ENCODE measurements at places on chromosomes 3 and 15.

DNA sequence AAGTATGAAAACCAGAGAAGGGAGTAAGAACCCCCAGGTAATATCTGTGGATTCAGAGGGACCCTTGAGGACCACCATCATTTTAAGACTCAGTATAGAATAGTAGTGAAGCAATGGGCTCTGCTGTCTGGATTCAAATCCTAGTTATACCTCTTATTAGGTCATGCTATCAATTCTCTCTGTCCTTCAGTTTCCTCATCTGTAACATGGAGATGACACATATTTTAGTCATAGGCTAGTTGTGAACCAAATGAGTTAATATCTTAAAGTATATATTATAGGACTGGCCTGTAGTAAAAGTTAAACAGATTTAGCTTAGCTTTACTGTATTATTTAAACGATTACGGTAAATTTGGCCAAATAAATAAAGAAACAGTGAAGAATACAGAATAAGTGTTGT is 177.3 kb upstream of the GOLIM4 start:
- DNase-seq = no peak

DNA sequence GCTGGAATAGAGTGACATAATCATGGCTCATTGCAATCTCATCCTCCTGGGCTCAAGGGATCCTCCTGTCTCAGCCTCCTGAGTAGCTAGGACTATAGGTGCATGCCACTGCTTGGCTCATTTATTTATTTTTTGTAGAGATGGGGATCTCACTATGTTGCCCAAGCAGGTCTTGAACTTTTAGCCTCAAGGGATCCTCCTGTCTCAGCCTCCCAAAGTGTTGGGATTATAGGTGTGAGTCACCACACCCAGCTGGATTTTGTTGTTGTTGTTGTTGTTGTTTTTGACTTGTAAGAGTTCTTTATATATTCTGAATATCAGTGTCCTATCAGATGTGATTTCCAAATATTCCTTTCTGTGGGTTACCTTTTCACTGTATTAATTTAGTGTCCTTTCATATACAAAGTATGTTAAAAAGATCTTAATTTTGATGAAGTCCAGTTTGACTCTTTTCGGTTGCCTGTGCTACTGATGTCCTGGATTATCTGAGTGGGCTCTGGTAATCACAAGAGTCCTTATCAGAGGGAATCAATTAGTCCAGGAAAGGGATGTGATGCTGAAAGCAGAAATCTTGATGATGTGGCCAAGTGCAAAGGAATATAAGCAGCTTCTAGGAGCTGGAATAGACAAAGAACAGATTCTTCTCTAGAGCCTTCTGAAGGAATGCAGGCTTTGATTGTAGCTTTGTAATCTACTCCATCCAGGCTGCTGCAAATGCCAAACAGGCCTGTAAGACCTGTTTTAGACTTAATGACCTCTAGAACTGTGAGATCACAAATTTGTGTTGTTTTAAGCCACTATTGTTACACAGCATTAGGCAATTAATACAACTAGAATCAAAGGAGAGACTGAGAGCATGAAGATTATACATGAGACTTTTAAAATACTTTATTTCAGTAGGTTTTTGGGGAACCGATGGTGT is 30.2 kb downstream of the NCK1 start:
- no peak for DNase-seq

DNA sequence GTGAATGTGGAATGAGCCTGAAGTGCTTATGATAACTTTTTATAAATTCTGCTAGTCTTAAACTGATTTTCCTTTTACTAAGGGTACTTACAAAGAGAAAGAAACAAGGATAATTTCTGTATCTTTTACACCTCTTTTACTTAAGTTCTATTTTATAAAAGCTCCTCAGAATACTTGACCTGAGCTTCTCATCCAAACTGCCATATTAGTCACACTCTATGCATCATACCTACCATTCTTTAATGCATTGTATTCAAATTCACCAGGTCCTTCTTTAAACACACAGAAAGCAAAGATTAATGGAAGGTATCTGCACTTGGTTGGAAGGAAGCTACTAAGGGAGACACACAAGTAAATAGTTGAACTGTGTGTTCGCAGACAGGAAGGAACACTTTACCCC is 1.6 kb upstream of the TOPAZ1 start:
- DNase-seq = no peak

GRCh38 chr15:34301058-34301457 is 36.5 kb downstream of the SLC12A6 start:
- DNase-seq = no peak

DNA sequence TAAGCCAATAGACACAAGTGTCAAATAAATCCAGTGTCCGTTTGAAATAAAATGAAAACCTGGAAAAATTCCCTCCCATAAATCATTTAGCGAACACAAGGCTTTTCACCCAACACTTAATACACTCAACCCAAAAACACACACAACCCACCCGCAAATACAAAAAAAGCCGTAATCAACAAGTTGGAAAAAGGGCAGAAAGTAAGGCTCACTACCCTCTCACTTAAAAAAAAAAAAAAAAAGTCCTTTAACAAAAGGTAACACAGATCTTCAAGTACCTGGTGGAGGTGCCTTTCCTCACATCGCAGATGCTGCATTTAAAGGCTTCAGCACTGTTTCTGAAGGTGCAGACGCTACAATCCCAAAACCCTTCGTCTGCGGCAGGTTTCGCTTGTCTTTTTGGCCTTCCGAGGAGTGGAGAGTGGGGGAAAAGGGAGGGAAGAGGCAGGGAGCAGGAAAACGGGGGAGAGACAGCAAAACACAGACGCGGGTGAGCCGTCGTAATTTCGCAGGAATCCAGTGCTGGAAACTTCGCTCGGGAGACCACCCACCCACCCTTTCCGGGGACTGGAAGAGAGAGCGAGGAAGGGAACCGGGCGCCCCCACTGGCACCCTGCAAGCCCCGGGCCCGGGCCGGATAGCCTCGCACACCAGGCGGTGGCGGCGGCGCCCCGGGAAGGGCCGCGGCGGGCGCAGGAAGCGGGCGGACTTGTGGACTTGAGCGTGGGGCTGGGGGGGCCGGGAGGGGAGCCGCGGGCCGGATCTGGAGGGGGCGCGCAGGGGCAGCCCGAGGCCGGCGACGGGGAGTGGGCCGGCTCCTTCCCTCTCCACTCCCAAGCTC is 401.8 kb downstream of the SHQ1 start:
- DNase-seq = no peak

DNA sequence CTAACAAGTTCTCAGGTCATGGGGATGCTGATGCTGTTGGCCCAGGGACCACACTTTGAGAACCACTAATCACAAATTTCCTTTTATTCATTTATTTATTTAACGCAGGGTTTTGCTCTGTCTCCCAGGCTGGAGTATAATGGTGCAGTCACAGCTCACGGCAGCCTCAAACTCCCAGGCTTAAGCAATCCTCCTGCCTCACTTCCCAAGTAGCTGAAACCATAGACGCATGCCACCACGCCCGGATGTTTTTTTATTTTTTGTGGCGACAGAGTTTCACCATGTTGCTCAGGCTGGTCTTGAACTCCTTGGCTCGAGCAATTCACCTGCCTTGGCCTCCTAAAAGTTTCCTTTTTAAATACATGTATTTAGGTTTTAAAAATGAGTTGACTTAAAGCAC is 20.7 kb upstream of the ISLR2 start:
- no peak for DNase-seq

DNA sequence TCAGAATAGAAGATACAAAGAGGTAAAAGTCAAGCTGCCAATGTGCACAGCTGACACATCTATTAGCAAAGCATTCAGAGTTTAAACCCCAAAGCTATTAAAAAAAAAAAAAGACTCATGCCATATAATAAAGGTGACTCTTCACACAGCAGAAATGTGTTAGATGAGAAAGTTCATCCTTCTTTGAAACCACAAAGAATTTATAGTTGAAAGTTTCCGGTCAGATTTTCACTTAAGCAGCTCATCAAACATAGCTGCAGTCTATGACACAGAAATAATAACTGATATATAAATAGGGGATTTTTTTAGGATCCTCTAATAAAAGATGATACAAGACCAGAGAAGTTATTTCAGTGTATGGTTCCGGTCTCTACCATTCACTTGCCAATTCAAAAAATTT is 76.6 kb downstream of the WWTR1 start:
- DNase-seq = no peak

GRCh38 chr15:101525087-101525669 is 35.7 kb upstream of the PCSK6 start:
- DNase-seq = no peak

- DNase-seq = no peak
These were observed 94.3 kb downstream of the RPL39L start for GRCh38 chr3:187044867-187045552.

GRCh38 chr15:85693277-85693676 is 101.4 kb downstream of the KLHL25 start:
- DNase-seq = no peak

DNA sequence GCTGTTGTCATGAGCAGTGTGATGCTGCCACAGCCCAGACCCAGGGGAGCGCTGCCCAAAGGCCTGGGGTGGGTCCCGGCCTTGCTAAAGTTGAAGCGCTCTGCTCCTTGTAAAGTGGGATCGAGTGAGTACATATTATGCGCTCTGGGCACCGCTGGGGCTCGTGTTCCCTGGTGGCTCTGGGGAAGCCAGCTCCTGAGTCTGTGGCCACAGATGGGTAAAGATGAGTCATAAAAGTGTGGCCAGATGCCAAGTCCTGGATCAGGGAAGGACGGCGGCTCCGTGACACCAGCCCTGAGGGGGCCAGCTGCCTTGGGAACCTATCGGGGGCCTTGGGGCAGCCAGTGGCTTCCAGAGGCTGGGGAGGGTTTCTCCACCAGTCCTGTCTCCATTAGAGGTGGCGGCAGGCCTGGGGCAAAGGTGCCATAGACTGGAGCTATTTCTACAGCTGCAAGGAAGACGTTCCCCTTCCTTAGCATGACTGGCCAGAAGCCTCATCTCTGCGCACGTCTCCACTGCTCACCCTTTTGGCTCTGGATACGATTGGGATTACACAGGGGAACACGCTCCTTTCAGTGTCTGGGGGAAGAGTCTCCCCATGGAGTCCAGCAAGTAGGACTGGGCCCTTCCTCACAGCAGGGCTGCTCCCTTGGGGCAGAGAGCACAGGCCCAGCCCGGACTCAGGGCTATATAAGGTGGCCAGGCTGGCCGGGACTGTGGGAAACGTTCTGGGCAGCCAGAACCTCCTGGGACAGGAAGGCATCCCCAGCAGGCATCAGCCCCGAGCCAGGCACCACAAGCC is 1.2 kb upstream of the ITIH4 start:
- DNase-seq = no peak

DNA sequence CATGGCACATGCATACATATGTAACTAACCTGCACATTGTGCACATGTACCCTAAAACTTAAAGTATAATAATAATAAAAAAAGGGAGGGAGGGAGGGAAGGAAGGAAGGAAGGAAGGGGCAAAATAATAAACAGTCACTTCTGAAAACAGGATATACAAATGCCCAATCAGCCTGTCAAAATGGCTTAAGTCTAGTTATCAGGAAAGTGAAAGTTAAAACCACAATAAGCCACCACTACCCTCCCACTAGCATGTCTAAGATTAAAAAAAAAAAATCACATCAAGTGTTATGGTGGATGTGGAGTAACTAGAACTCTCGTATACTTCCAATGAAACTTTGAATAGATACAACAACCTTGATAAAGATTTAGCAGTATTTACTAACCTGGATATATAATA is 145.6 kb upstream of the GMNC start:
- no peak for DNase-seq

- no peak for DNase-seq
These were observed 19.3 kb downstream of the KLHL24 start for GRCh38 chr3:183654727-183655126.

DNA sequence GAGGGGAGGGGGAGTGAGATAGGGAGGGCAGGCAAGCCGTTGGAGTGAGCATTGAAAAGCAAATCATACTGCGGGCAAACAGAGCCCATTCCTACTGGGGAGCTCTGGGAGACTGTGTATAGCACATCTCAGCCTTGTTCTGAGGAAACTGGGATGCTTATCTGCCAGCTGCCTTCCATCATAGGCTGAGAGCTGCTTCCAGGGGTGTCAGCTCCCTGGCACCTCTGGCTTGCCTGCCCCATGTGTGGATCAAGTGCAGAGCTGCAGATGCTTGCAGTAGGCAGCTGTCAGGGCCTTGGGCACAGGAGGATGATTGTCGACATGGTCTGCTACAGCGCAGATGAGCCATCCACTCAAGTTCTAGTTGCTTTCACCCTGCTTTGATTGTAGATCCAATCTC is 86.8 kb downstream of the CHRNA7 start:
- DNase-seq = no peak

- DNase-seq = no peak
These were observed 60.6 kb downstream of the TMEM39A start for GRCh38 chr3:119402791-119403190.

DNA sequence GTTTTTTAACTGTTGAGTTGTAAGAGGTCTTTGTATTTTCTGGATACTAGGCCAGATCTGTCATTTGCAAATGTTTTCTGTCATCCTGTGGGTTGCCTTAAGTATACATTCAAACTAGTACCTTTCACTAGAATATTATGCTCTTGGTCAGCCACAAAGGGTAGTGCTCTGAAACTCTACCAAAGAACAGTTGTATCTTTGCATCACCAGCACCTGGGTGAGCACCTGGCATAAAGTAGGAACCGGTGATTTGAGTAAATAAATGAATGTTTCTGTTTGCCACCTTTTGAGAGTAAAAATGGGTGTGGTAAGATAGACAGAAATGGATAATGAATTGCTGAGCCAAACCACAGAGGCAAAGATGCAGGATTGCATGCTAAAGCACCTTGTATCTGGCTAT is 98.7 kb downstream of the SLCO3A1 start:
- DNase-seq = no peak

DNA sequence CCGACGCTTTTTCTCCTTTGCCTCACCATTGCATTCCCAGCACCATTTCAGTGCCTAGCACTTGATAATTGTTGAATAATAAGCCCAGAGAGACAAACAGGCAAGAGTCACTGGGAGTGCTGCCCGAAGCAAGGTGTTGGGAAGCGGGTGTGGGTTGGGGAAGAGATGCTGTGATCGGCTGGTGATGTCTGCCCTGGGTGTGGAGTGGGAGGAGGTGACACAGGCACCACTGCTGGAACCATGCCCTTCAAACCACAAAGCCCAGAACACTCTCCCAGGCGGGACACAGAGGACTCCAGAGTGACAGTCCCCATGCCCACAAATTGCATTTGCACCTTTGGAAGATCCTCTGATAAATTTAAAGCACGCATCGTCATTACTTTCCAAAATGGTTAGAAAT is 148.2 kb downstream of the CHSY1 start:
- DNase-seq = no peak

DNA sequence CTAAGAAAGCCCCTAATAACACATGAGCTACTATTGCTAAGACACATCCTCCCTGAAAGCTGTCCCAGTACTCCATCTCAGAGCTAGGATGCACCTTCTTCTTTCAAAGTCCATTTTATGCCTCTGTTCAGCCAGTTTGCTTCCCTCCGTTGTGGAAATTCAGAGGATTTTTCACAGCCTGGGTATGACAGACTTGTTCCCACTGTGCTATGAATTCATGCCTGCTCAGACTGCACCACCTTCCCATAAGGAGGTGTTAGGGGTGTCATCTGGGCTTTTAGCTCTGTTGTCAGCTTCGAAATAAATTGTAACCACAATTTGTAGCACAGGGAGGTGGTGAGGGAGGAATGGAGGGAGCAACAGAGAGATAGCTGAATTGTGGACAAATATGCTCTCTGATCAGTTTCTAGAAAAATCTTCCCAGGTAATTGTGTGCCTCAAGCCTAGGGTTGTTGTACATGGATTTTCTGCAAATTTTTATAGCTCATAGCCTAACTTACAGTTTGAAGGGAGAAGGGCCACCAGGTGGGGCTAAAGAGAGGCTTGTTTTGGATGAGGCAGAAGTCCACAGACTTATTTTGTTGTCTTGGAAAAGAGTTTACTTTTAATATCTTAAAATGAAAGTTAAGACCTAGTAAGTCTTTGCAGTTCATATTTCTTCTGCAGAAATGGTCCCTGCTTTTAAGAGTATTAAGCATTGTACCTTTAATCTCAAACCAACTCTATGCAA is 462.0 kb downstream of the PDCD6IP start:
- DNase-seq = no peak

Measured in H1 (cell line).